ENCODE measurements at places on chromosomes 3 and 15. TPM values are rescaled to one million over a fixed set of nuclear protein-coding genes. Genes with fewer than 3 reads are reported as not detected.

SCAANT1 gene
- not detected for total RNA-seq

DNA sequence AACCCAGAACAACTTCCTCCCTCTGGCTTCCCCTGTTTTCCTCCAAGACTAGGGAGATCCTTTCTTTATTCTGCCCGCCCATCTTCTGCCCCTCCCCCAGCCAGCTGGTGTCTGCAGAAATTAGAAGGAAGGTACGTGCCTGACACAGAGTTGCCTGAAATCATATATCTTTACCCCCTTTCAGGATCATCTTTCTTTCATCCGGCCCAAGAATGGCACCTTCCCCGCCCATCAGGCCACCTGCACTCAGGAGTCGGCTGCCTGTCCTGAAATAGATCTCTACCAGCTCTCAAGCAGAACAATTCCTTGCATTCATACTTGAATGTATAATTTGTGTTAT, 133.7 kb downstream of the VGLL4 start:
- no peak for DNase-seq

ITIH1 gene
- 0.19 TPM for total RNA-seq

DNA sequence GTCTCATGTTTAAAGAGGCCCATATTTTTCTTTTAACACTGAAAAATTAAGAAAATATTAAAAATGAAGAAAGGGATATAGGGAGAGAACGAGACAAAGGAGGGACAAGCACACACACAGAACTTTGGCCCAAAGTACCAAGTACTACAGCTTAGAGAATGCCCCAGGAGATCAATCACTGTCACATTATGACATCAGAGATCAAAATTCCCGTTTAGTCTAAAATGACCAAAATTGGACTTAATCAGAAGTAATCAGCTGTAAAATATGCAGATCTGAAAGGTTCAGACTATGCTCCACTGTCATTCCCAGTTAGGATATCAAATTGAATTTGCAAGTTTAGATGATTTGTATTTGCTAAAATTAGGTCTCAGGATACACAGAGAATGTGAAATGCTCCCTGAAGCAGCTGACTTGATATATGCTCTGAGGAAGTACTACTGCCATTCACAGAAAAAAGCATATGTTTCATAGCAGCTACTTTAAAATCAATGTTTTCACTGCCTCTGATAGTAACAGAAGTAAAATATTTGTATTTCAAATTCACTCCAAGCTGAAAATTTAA, 123.0 kb downstream of the PEAK1 start:
- DNase-seq, result no peak

GRCh38 chr3:189292667-189293484, 121.1 kb downstream of the TPRG1 start:
- no peak for DNase-seq

- no peak for DNase-seq
Measured at GRCh38 chr3:152213203-152213602, 55.5 kb upstream of the MBNL1 start.

TEX55 gene
- not detected for total RNA-seq

DNA sequence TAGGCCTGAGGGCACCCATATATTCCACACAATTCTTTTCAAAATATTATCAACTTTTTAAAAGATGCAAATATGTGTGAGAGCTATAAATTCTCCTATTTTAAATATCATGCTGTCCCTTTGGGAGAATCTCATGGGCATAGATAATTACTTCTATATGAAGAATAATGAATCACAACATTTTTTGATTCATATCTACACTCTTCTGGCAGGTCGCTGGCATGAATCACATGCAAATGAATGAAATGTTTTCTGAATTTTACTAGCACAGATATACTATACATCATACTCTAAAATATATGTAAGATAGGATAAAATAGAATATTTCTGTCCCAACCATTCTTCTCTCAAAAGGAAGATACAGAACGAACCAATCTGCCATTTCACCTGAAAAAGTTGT, 277.7 kb upstream of the KCNH8 start:
- DNase-seq, result no peak

GRCh38 chr3:46082849-46083248, 55.6 kb upstream of the XCR1 start:
- DNase-seq, result no peak

DNA sequence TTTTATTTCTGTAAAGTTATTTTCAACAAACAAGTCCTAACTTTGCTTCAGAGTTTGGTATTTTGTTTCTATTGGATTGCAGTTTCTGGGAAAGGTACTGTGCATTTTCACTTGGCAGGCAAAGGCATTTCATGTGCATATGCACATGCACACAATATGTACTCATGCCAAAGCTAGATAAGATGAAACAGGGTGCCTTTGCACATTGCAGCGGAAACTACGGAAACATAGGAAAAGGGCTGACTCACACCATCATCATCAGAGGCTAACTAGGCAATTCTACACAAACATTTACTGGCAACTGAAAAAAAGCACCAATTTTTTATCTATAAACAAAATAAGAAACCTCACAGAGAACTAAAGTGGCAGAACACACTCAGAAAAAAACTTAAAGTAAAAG, 550.6 kb upstream of the NECTIN3 start:
- DNase-seq, result no peak

CFAP92 gene
- 0.18 TPM for total RNA-seq

DNA sequence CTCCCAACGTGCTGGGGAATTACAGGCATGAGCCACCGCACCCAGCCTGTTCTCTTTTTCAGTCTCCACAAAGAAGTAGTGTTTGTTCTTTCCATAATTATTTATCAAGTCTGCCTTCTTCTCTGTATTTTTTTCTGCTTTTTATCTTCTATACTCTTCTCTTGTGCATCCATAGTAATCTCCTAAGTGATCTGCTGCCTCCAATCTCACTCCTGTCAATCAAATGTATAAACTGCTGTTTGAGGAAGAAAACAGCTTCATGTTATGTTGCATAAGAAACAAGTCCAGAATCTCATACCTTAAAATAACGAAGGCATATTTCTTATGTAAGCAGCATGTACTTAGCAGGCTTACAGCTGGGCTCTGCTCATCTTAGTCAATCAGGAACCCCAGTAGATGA, 801.6 kb upstream of the NR2F2 start:
- no peak for DNase-seq

DNA sequence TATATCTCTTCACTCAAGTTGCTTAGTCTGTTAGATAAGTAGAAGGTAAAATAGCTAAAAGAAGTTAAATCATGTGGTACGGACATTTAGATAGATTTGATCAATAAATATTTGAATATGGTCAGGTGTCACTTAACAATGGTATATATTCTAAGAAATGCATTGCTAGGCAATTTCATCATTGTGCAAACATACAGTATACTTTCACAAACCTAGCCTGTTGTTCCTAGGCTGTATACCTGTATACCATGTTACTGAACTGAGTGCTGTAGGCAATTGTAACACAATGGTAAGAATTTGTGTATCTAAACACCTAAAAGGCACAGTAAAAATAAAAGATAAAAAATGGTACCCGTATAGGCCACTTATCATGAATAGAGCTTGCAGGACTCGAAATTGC, 112.8 kb upstream of the CGNL1 start:
- no peak for DNase-seq

GOLGA8J gene
- total RNA-seq, result not detected

AADAC gene
- total RNA-seq, result 0.11 TPM

GRCh38 chr3:10004960-10005564, 18.4 kb upstream of the EMC3 start:
- DNase-seq, result no peak

MST1R gene
- total RNA-seq, result 0.57 TPM

NR2E3 gene
- not detected for total RNA-seq

RAF1 gene
- 100 TPM for total RNA-seq

DNA sequence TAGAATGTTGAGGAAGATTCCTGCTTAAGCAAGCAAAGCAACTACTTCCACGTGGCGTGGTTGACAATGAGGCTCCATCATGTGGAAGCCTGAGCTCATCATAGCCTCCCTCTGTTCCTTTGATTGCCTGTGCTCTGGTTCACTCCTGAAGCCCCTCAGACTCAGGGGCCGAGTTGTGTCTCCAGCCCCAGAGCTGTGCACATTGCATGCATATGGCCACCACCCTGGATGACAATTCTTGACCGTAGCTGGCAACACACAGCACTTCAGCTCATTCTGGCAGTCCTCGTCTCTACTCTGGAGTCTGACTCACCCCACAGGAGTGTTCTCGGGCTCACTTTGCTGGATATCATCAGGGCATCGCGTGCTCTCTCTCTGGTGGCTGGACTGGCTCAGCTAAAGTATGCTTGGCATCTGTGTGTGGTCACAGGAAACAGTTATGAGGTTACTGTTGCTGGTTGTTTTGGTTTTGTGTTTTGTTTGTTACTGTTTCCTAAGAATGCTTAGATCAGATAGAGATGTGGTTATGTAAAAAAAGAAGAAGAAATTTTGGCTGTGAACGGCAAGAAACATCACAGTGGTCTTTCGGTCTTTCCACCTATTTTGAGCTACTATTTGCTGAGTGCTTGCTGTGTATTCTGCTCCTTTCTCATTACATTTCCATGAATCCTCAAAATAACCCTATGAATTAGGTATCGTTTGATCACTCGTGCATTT, 41.6 kb upstream of the MRPS22 start:
- no peak for DNase-seq

- DNase-seq, result no peak
Measured at GRCh38 chr15:77858792-77859490, 218.6 kb downstream of the TBC1D2B start.

GRCh38 chr3:8733332-8734094, at the start of gene CAV3:
Gene CAV3 (plus strand): TSS chr3:8733802. CDS start chr3:8733877, 75 bp downstream.
- no peak for DNase-seq

GRCh38 chr3:130712718-130713423, 33.8 kb downstream of the PIK3R4 start:
- DNase-seq, result no peak

DNA sequence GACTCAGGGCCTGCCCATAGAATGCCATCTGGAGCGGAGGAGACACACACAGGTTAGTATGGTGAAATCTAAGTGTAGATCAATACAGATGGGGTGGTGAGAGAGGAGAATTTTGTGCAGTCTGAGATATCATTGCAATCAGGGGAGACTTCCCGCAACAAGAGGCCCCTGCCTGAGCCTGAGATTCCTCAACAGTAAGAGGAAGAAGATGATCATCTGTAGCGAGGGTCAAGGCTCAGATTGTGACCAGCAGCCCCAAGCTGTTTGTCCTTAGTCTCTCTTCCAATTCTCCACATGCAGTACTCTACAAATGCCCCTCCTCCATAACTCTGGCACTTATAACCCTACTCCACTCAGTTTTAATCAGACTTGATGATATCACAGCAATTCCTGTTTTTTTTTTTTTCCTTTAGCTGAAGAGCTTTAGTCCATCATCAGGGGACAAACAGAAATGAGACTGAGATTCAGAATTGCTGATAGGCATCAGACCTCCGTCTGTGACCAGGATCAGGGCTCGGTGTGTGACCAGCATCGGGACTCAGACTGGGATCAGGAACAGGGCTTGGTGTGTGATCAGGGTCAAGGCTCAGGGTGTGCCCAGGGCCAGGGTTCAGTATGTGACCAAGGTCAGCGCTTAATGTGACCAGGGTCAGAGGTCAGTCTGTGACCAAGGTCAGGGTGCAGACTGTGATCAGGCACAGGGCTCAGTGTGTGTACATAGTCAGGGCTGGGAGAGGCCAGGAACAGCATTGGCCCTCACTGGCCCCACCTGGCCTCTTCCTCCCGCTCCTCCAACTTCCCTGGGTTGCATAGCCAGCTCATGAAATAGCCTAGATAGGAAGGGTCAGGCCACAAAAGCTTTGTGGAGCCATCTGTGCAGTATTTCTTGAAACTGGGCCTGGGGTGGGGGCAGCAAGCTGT, 14.1 kb downstream of the LOXL1 start:
- DNase-seq, result no peak

DNA sequence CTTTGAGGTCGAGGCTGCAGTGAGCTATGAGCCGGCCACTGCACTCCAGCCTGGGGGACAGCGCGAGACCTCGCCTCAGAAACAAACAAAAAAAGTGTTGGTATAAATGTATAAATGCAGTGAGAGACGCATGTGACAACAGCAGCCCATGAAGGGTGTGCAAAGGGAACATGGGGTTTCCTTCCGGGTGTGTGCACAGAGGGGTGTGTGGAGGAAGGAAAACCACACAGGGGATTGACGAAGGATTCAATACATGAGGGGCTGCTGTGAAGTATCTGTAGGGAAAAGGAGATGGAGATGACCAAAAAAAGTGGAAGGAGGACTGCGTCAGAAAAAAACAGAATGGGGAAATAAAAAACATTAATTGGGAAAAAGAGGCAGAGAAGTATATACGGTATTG, 1.1 kb downstream of the MTFMT start:
- DNase-seq, result no peak

- DNase-seq, result no peak
Measured at GRCh38 chr3:58236527-58237237, 910 bp upstream of the ABHD6 start.

- no peak for DNase-seq
Measured at GRCh38 chr3:158753854-158754253, 21.6 kb upstream of the RARRES1 start.

GRCh38 chr3:64213962-64214379, 11.3 kb downstream of the PRICKLE2 start:
- DNase-seq, result no peak

TIGIT gene
- total RNA-seq, result 16.7 TPM

- no peak for DNase-seq
Measured at GRCh38 chr3:94185753-94186152, 122.9 kb downstream of the NSUN3 start.

DNA sequence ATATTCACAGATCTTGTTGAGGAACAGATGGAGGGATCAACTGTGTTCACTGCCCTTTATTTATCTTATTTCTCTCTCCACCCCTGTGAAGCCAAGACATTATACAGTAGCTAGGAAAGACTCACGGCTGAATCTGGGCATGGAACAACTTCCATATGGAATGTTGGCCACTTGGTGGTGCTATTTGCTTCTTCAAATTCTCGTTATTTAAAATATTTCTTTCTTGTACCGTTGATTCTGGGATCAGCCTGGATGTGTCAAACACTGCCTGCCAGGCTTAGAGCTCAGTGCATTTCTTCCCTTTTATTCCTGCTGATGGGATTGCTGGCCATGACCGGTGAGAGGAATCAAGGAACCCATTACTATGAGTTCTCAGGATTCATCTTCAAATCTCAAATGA, 17.5 kb upstream of the GASK1A start:
- peak; percentile 10 for DNase-seq

GRCh38 chr15:58070801-58071418, 5.4 kb upstream of the ALDH1A2 start:
- peak; percentile 6 for DNase-seq

- DNase-seq, result no peak
Measured at GRCh38 chr3:13631256-13631655, 82.3 kb downstream of the FBLN2 start.

- no peak for DNase-seq
Measured at GRCh38 chr3:38622336-38622735, 27.2 kb downstream of the SCN5A start.

DNA sequence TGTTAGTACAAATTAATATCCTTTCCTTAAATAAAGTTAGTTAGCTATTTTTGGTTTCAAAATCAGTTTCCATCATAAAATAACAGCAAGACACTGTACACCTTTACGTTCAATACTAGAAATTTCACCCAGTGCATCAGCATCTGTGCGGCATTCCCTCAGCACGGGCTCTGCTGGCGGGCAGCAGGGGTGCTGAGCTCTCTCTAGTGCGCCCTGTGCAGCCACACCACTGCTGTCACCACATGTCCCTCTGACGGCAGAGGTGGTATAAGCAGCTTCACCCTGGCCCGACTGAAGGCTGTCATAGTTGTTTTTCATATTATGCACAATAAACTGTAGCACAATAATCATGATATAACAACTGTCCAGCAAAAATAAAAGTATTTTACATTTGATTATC, 35.4 kb downstream of the FAN1 start:
- DNase-seq, result no peak

Data from activated T-cell treated with anti-CD3 and anti-CD28 coated beads, Interleukin-2, amount 50 U/mL, for 4 hours (primary cell).